Stromal cell of bone marrow (primary cell): ENCODE measurements at places on chromosomes 13 and 19.
A peak's percentile ranks its signal among the peaks of the same experiment; 100 is the strongest.

GRCh38 chr13:43333176-43333575 is 309.8 kb downstream of the DNAJC15 start:
- DNase-seq: no peak

GRCh38 chr19:46626446-46626845 is 1.6 kb upstream of the PTGIR start:
- no peak for DNase-seq

GRCh38 chr19:55118401-55118991 is 1.1 kb upstream of the PPP1R12C start:
- DNase-seq: peak; percentile 22

DNA sequence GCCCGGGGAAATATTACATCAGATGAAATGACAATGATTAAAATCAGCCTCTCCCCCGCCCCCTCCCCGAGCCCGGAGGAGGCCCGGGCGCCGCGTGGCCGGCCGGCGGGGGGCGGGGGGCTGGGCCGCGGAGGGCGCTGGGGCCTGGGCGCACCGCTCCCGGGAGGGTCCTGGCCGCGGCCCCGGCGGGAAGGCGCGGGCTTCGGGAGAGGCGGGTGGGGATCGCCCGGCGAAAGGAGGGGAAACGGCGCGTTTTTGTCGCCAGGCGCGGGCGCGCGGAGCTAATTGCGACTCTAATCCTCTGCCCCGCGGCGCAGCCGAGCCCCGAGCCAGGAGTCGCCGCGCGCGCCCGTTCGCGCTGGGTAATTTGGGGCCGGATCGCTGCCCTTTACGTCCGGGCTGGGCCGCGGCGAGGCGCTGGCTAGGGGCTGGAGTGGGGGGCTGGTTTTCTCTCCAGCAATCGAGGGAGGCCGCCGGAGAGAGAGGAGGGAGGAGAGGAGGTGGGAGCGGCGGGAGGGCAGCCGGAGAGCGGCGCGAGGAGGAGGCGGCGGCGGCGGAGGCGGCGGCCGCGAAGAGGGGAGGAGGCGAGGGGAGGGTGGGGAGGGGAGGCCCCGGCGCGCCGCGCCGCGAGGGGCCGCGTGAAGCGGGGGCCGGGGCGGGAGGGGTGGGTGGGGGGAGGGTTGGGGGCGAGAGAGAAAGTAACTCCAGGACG is at the start of gene KCTD15:
TSS of gene KCTD15 (plus strand) at position 707 of the 712 bp plus-strand sequence. CDS start 3,585 bp downstream, outside the sequence.
- DNase-seq: no peak

DNA sequence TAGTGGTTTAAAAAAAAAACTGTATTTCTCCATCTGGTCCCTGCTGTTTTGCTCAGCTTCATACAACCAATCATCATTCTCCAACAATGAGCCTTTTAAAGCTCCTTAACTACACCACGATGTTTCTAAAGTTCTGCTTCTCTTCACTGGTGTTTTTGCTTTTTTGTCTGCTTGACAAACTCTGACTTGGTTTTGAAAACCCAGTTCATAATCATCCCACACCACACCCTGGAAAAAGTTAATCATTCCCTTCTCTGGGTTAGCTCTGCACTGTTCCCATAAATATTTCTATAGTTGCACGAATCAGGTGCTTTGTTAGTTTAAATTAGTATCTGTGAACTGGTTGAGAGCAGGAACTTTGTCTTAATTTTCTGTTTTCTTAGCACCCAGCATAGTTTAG is 217.1 kb downstream of the ENOX1 start:
- no peak for DNase-seq
